Hypothalamus (tissue), 51 donors: ENCODE measurements at places on chromosomes 6 and 20.

GRCh38 chr6:125157280-125157679 is 3.7 kb downstream of the TPD52L1 start:
- no peak for DNase-seq

DNA sequence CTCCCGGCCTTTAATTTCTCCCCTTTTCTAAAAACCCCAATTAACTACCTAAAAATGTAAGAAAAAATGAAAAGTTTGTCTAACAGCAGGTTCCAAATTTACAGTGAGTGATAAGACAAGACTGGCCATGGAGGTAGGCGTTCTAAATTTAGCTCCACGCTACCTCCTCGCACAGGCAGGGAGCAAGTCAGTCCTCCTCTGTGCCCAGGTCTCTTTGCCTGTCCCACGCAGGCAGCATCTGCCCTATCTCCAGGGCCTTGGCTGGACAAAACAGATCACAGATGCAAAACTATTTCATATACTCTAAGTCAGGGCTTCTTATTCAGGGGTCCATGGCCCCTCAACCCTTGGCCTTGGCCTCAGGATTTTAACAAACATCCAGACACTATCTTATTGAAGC is 98.0 kb upstream of the JARID2 start:
- no peak for DNase-seq

DNA sequence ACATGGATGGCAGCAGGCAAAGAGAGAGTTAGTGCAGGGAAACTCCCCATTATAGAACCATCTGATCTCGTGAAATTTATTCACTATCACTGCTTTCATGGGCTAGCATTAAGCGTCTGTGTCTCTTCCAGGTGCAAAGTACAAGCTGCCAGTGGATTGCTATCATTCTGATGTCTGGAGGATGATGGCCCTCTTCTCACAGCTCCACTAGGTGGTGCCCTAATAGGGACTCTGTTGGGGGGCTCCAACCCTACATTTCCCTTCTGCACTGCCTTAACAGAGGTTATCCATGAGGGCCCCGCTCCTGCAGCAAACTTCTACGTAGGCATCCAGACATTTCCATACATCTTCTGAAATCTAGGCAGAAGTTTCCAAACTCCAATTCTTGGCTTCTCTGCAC is 347.8 kb upstream of the HS3ST5 start:
- no peak for DNase-seq

GRCh38 chr20:48339190-48339985 is 488.4 kb downstream of the PREX1 start:
- DNase-seq: no peak

DNA sequence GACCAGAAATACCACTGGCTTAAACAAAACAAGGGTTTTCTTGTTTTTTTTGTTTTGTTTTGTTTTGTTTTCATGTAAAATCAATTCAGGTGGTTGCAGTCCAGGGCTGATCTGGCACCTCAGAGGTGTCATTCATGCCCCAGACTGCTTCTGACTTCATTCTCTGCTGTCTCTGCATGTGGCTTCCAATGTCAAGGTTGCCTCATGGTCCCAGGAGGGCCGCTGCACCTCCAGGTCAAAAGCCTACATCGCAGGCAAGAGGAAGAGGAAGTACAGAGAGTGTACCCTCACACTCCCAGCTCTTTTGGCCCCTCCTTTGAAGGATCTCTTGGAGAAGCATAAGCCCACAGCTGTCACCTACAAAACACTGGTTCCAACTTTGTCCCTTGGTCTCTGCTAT is 1.4 kb upstream of the BTN3A1 start:
- DNase-seq: no peak

DNA sequence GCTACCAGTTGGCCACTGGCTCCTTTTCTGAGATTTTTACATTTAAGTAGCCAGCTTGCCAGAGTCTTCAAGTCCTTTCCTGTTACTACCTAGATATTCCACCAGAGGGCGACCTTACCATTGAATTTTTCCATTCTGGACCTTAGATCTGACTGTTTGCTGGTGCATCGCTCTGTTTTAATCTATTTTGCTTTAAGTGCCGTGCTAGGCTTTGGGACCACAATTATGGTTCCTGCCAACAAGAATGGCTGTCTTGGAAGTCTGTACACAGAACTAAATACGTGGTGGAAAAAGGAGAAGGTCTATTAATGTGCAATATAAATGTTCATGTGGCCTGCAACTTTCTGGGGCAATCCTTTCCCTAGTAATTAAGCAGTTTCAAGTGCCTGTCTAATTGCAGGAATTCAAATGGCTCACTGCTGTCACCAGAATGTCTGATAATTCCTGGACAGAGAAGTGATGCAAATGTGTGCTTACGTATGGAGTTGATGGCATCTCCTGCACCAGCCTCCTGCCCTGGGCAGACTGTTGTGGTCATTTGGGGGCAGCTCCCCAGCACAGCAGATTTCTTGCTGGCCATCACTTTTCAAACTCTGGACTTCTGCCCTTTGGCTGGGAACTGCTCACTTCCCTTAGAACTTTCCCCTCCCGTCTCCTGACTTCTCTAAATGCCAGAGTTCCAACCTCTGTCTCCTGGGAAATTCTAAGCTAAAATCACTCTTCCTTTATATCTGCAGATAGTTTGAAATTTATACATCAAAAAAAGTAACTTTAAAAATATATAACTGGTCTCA is 5.6 kb upstream of the HLA-DOA start:
- DNase-seq: no peak

DNA sequence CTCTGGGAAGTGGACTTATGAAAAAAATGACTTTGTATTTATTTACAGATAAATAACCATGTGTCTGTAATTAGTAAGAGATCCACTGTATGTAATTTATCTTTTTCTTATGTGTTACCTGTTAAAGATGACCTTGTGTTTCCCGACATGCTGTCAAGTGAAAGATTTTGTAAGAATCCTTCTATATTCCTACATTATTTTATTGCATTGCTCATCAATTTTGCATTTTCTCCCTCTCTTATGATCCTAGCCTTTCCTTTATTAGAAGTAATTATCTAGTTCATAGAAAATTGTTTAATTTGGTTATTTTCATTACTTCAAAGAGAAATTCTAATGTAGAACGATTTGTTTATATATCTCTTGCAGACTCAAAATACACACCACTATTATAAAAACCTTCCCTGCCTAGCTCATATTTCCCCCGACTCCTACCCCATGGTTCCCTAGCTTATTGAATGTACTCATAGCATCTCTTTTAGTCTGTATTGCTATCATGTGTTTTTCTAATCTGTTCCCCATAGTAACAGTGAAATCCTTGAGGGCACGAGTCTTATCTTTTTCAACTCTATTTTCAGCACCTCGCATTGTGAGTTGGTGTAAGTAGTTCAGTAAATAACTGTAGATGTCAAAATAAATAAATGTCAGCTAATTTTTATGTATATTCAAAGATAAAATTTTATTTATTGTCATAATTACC is 774.4 kb downstream of the HDGFL1 start:
- DNase-seq: no peak

- DNase-seq: no peak
Observed at GRCh38 chr20:57633945-57634491, 13.8 kb upstream of the ZBP1 start.

GRCh38 chr20:33465481-33466302 is 22.1 kb upstream of the SNTA1 start:
- DNase-seq: peak; percentile 80

DNA sequence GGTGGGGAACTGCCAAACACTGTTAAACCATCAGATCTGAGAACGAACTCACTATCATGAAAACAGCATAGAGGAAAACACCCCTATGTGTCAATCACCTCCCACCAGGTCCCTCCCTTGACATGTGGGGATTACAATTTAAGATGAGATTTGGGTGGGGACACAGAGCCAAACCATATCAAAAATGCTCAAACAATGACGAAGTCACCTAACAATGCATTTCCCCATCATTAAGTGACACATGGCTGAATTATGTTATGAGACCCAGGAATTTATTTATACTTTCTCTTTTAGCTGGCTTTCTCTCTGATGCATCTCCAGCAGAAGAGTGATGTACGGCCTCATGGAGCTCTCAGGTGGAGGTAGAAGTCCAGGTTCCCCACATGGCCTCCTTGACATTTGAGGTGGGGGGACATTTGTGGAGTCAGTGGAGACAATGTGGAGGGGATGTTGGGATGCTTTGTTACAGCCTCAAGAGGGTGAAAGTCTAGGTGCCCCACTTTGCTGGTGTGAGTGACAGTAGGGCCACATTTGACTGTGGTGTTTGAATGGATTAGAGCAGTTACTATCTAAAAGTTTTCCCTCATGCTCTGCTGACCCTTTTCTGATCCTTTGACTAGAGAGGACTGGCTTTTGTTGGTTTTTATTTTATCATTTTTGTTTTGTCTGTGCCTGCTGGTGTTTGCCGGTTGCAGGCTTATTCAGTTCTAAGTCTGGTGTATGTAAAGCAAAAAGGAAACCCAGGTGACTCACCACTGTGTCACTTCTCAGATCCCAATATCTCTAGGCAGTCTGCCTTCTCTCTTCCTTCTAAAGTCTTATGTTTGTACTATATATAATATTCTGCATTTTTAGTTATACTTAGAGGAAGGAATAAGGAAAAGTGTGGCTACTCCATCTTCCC is 18.5 kb upstream of the DCBLD1 start:
- DNase-seq: no peak
